T-helper 2 cell treated with Interferon-gamma antibody and Interleukin-4, amounts not matched to agents 5 μg/mL and 100 μg/mL, for 36 hours (primary cell): ENCODE measurements at places on chromosomes 16 and 17.

- DNase-seq, result no peak
These were observed 94.8 kb upstream of the DNAH9 start for GRCh38 chr17:11503308-11504035.

DNA sequence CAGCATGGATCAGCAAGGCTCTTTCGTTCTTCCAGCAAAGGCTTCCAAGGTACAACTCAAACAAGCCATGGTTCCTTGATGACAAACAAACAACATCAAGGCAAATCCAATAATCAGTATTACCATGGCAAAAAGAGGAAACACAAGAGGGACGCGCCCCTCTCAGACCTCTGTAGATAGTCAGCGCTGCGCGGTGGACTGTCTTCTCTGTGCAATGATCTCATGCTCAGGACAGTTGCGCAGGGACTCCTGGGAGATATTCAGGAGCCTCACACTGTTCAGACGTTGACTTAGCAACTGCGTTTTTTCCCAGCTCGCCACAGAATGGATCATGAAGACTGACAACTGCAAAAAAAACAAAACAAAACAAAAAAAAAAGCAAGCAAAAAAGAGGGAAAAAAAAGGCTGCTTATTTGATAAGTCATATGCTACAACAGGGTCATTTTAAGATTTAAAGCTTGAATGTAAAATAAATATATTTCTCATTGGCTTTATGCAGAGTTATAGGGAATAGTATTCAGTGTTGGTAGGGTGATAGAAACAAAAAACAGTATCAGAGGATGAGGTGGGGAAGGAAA, 37.1 kb upstream of the ADCY7 start:
- no peak for DNase-seq

DNA sequence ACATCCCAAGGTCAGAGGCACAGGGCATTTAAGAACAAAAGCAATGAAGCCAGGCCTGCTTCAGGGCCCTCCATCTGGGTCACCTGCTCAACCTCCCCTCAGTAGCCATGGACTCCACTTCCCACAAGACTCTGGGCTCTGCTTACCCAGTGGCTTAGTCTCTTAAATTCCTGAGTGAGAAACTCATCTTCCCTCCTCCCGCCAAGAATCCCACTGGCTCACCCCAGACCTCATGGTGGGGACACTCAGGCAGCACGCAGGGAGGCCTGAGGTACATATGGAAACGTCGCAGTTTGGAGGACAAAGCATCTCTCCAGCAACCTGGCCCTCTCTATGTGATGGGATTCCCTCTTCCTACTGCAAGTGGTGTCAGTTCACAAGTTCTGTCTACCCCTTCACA, 326.7 kb upstream of the CDH5 start:
- no peak for DNase-seq

GRCh38 chr17:73534209-73534909, 109.9 kb downstream of the SDK2 start:
- no peak for DNase-seq

DNA sequence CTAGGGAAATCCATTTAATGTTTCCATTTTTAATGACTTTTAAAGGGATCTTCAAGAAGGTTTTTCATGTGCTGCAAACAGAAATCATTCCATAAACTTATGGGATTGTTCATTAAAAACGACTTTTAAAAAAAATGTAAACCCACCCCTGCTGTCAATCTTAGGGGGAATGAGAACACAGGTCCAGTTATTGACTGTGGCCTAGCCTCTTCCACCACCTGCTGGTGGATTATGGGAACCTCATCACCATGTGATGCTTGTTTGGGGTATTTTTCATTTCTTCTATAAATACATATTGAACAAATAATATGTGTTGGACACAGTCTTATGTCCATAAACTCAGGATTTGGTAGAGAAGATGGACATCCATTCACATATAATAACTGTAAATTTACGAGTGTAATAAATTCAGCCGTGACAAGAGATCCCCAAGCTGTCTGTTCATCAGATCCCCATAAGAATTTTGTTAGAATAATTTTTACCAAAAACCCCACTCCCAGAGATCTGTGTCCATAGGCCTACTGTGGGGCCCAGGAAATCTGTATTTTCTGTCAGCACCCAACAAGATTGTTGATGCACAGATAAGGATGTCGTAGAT, 42.0 kb upstream of the TMC5 start:
- DNase-seq, result no peak

- DNase-seq, result no peak
These were observed 218.3 kb downstream of the FTO start for GRCh38 chr16:53922067-53922806.

- no peak for DNase-seq
These were observed 6.3 kb upstream of the ITGA3 start for GRCh38 chr17:50049636-50050035.

DNA sequence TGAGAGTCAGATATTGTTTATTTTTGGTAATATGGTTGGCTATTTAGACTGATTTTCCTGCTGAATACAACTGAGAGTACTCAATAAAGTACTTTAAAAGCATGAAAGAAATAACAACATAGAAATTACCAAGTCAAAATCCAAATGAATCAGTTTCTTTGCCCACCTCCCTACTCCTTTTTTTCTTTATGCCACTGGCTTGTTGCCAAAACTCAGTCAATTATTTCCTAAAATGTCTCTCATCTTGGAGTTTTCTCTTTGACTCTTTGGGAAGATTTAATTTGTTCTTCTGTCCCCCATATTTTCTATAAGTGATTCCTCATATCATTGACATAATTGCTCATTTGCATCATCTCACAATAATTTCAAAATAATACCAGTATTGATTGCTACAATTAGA, 2.6 kb upstream of the OMG start:
- no peak for DNase-seq
